ENCODE measurements at places on chromosomes 4 and X.
A peak's percentile ranks its signal among the peaks of the same experiment; 100 is the strongest.

DNA sequence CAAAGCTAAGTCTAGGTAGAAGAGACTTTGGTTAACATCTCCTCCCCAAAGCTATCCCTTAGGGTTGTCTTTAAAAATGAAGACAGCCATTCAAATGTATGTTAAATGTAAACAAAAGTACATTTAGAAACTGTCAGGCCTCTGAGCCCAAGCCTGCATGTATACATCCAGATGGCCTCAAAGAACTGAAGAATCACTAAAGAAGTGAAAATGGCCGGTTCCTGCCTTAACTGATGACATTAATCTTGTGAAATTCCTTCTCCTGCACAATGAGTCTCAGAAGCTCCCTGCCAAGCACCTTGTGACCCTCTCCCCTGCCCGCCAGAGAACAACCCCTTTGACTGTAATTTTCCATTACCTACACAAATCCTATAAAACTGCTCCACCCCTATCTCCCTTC lies 377.9 kb downstream of the FAM133A start:
- H3K36me3 ChIP-seq = no peaks in the 10 kb centered on the region
- peaks cover 9% of the 10 kb centered on the region for H3K27me3 ChIP-seq
- H3K4me3 ChIP-seq = no peak overlapping the region
- DNase-seq = no peak
- peaks cover 2% of the 10 kb centered on the region for H3K4me1 ChIP-seq

DNA sequence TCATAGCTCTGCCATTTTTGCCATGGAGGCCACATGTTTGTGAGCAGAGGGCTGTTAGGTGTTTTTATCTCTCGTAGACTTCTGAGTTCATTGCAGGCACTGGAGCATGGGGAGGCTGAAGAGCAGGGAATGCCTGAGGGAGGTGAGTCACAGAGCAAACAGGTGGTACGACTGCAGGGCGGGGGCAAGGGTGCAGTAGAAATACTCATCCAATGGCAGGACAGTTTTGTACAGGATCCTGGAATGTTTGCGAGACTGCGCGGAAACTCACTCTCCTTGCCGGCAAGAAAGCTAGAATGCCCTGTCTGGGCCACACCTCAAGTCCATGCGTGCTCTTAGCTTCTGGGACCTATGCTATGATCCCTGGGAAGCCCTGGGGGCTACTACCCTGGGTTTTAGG lies 20.0 kb upstream of the VCX2 start:
- H3K4me1 ChIP-seq = no peaks in the 10 kb centered on the region
- no peak for DNase-seq
- H3K27me3 ChIP-seq = no peaks in the 10 kb centered on the region
- no peak overlapping the region for H3K27ac ChIP-seq
- H3K36me3 ChIP-seq = no peaks in the 10 kb centered on the region

- no peak overlapping the region for H3K4me3 ChIP-seq
- H3K27me3 ChIP-seq = peaks cover 59% of the 10 kb centered on the region
- no peak overlapping the region for H3K27ac ChIP-seq
- no peaks in the 10 kb centered on the region for H3K36me3 ChIP-seq
- H3K4me1 ChIP-seq = no peaks in the 10 kb centered on the region
Measured at GRCh38 chrX:15435836-15436619, 51.8 kb upstream of the VEGFD start.

- peaks cover 44% of the 10 kb centered on the region for H3K27me3 ChIP-seq
- no peaks in the 10 kb centered on the region for H3K36me3 ChIP-seq
- peak; percentile 73 for DNase-seq
- H3K4me3 ChIP-seq = peak overlapping the region; percentile 23
Measured at GRCh38 chrX:39772057-39772832, 325.5 kb downstream of the BCOR start.

GRCh38 chr4:24262616-24263015 lies 321.7 kb downstream of the DHX15 start:
- no peaks in the 10 kb centered on the region for H3K27me3 ChIP-seq
- no peak for DNase-seq
- no peaks in the 10 kb centered on the region for H3K36me3 ChIP-seq

- peaks cover 9% of the 10 kb centered on the region for H3K4me1 ChIP-seq
- H3K27me3 ChIP-seq = peaks cover 12% of the 10 kb centered on the region
- H3K36me3 ChIP-seq = no peaks in the 10 kb centered on the region
- H3K4me3 ChIP-seq = no peak overlapping the region
- no peak overlapping the region for H3K27ac ChIP-seq
Measured at GRCh38 chrX:150329282-150329681, 33.8 kb upstream of the MAMLD1 start.

GRCh38 chr4:17323554-17324385 lies 188.1 kb downstream of the QDPR start:
- no peak overlapping the region for H3K27ac ChIP-seq
- H3K36me3 ChIP-seq = no peaks in the 10 kb centered on the region
- H3K27me3 ChIP-seq = no peaks in the 10 kb centered on the region
- no peak overlapping the region for H3K4me3 ChIP-seq

DNA sequence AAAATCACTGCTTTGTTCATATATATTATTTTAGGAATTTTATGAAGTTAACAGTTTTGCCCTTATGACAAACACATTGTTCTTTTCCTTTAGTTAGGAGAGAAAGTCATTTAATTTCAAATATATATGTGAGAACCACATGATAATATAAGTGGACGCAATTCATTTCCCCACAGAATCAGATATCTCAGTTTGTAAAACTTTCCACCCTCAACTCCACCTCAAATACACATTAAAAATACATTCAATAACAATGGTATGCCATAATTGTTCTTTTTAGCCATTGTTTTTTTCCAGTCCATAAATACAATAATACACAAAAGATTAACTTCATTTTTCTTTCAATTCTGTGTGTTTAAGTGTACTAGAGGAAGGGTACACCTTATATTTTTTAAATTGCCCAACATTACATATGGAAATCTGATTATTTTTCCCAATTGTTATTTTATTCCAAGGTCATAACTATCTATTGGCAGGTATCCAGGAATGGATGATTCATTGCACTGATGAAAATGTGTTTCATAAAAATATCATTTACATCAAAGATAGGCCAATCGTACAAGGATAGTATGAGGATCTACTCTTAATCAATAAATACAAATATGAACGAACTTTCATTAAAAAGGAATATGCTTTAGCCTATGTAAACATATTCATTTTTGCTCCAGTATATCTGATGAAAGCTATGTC lies 125.0 kb downstream of the PPP3CA start:
- H3K27ac ChIP-seq = no peak overlapping the region
- no peak overlapping the region for H3K4me3 ChIP-seq
- peaks cover 41% of the 10 kb centered on the region for H3K4me1 ChIP-seq
- H3K36me3 ChIP-seq = no peaks in the 10 kb centered on the region
- no peaks in the 10 kb centered on the region for H3K27me3 ChIP-seq

GRCh38 chr4:156771171-156771837 lies 200.3 kb downstream of the PDGFC start:
- no peak for DNase-seq
- no peaks in the 10 kb centered on the region for H3K4me1 ChIP-seq
- H3K36me3 ChIP-seq = no peaks in the 10 kb centered on the region
- no peaks in the 10 kb centered on the region for H3K27me3 ChIP-seq

DNA sequence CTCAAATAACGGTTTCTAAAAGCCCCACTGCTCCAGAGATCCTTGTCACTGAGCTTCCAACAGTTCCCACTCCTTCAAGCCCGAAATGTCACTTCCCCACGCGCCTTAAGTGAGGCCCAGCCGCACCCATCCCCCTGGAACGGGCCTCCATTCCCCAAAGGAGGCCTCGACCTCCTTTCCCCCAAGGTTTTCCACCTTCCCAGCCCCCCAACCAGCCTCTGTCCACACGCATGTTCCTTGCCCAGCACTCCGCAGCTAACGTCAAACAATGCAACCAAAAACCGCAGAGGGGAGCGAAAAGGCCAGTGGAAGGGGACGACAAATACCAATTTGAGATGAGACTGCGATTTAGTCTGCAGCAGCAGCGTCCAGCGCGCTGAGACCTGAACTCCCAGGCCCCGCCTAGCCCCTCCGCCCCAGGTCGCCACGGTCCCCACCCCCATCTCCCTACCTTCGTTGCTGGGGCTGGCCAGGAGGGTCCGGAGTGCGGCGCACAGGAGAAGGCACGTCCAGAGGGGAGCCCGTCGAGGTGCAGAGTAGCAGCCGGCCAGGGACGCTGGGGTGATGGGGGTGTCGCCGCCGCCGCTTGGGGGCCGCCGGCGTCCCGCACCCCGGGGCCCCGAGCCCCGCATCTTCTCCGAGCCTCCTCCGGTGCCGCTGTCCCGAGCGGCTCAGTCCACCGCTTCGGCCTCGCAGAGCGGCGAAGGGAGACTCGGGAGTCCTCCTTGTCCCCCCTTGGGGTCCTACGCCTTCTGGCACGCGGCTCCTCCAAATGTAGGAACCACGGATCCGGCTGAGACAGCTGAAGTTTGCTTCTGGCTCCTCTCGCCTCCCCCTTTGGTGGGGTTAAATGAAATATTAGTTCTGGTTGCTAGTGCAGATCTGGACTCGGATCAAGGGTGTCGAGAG lies 924 bp downstream of the EPHA5 start:
- no peak overlapping the region for H3K27ac ChIP-seq
- no peak overlapping the region for H3K4me3 ChIP-seq
- H3K36me3 ChIP-seq = no peaks in the 10 kb centered on the region
- peaks cover 4% of the 10 kb centered on the region for H3K4me1 ChIP-seq
- H3K27me3 ChIP-seq = peaks cover 59% of the 10 kb centered on the region

GRCh38 chr4:41963105-41963504 lies 18.5 kb upstream of the DCAF4L1 start:
- no peaks in the 10 kb centered on the region for H3K27me3 ChIP-seq
- H3K4me3 ChIP-seq = no peak overlapping the region
- H3K4me1 ChIP-seq = no peaks in the 10 kb centered on the region
- H3K27ac ChIP-seq = no peak overlapping the region
- DNase-seq = no peak

DNA sequence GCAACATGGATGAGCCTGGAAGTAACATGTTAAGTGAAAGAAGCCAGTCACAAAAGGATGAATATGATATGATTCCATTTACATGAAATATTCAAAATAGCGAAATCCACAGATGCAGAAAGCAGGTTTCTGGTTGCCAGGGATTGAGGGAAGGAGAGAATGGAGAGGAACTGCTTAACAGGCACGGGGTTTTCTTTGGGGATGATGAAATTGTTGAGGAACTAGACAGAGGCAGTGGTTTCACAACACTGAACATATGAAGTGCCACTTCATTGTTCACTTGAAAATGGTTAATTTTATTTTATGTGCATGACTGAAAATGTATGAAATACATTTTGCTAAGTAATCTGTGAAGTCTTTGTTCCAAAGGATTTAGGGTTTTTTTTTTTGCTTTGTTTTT lies 182.5 kb upstream of the TBL1X start:
- H3K4me3 ChIP-seq = no peak overlapping the region
- peaks cover 11% of the 10 kb centered on the region for H3K27me3 ChIP-seq
- no peak overlapping the region for H3K27ac ChIP-seq
- H3K4me1 ChIP-seq = peaks cover 48% of the 10 kb centered on the region
- no peak for DNase-seq
